ENCODE measurements at places on chromosomes 7 and 10.
A peak's percentile ranks its signal among the peaks of the same experiment; 100 is the strongest.

GRCh38 chr10:3099291-3100092 lies 32.1 kb downstream of the PFKP start:
- DNase-seq: peak; percentile 70

DNA sequence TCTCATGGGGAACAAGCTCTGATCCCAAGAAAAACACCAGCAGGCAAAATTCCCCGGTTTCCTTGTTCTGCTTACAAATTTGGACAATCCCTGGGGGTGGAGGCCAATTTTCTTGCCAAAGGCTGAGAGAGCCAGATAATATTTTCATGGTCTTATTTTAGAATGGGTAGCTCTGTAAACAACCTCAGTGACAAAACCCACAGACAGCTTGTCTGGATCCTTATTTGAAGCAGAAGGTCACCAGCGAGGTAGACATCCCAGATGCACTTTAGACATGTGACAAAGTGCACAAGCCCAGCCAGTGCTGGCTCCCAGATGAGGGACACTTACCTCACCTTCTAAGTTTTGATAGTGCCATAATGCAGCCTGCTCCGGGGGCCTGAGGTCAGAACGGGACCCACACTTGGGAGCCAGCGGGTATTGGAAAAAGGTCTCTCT lies 102.6 kb upstream of the DDC start:
- no peak for DNase-seq

- no peak for DNase-seq
Measured at GRCh38 chr10:110093722-110094121, 85.9 kb downstream of the ADD3 start.

GRCh38 chr10:89392974-89393373 lies 551 bp downstream of the IFIT1 start:
- peak; percentile 42 for DNase-seq

- no peak for DNase-seq
Measured at GRCh38 chr10:103722632-103723031, 132.7 kb downstream of the SH3PXD2A start.

GRCh38 chr10:27723436-27723835 lies 22.2 kb downstream of the MKX start:
- DNase-seq: no peak

DNA sequence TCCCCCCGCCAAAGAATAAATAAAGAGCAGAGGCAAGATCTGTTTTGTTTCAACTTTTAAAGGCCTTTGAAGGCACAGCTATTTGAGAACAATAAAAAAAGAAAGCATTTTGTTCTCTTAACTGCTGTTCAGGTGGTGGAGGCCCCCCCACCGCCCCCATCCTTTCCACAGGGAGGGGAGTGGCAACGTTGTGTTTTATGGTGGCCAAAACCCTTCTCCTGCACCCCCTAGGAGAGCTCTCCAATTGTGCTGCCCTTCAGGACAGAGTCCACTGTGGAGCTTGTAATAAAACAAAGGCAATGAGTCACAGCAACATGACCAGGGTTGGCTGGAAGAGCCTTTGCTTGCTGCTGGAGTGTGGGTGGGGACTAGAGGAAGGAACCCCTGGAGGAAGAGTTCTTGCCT lies 987.9 kb downstream of the KCNMA1 start:
- DNase-seq: peak; percentile 81

DNA sequence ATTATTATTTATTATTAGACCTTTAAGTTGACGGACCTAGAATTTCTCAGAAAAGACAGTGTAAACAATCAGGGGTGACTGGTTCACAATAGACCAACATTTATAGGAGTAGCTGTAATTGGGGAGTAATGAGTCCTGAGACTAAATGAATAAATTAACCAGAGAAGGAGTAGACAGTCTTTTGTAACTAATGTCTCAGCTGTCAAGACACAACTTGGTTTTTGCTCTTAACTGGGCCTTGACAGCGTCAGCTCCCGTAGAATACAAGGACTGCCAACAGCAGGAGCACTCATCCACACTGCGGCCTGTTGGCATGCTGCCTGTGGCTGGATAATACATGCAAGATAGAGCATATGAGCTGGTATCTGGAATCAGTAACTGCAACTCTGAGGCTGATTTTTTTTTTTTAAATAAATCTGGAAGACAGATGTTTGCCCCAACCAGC lies 123.9 kb downstream of the CACNA2D1 start:
- DNase-seq: no peak

DNA sequence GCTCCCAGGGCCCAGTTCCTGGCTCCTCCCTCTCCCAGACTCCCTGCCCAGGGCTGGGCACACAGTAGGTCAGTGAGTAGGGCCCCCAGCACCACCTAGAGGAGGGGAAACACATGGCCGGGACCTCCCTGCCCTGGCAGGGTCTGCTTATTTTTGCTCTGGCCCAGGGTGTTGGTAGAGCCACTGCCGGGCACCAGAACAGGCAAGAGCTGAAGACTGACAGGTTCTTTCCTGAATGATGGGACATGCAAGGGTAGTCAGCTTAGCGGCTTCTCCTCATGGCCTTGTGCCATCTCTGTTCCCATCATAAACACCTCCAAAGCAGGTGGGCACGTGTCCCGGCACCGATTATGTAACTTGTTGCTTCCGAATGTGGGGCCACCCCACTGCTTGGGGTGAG lies 86.5 kb downstream of the NEURL1 start:
- DNase-seq: no peak

GRCh38 chr7:2353936-2354185 lies 766 bp upstream of the EIF3B start:
- peak; percentile 75 for DNase-seq

DNA sequence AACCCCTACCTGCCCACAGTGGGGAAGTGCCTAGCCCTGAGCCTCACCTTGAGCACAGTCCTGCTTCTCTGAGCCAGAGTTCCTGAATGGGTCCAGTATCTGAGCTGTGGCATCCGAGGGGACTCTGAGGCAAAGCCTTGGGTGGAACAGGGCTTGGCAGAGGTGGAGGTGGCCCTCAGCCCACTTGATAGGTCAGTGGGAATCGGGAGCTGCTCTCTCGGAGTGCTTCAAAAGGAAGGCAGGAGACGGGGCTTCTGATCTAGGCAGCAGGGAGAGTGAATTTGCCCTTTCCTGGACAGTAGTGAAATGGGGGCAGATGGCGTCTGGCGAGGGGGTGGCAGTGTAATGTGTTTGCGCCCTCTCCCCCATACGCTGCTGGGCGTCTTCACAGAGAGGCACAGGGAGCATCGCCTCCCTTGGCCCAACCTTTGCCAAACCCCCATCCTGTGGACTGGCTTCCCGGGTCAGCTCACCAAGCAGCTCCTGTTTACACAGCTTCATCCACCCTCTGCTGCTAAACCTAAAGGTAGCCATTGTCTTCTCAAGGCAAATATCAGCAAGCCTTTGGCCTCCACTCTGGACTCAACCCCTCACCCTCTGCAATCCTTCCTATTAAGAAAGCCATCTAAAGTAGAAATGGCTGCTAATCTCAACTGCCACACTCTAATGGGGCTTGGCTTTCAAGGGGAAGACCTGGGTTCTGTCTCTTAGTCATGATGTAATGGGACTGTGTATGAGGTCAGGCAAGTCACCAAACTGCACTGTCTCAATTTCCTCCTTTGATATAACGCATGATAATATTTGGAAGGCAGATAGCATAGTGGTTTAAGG lies 21.1 kb upstream of the VDAC2 start:
- DNase-seq: no peak

- DNase-seq: no peak
Measured at GRCh38 chr10:80473096-80473657, 19.1 kb downstream of the TSPAN14 start.

DNA sequence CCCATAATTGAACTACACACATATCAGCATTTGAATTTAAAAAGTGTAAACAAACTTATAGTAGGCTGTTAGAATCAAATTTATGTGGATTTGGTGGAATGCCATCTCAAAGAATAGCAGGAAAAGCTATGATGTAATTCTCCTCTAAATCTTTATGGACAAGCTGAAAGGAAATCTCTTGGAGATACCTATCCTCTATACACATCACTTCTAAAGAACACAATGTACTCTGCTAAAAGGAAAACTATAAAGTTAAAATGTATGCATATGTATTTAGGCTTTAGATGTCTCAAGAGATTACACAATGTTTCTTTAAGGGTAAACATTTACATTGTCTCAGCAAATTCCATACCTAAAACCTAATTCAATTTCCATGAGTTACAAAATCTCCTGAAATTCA lies 323.3 kb downstream of the CRPPA start:
- no peak for DNase-seq

DNA sequence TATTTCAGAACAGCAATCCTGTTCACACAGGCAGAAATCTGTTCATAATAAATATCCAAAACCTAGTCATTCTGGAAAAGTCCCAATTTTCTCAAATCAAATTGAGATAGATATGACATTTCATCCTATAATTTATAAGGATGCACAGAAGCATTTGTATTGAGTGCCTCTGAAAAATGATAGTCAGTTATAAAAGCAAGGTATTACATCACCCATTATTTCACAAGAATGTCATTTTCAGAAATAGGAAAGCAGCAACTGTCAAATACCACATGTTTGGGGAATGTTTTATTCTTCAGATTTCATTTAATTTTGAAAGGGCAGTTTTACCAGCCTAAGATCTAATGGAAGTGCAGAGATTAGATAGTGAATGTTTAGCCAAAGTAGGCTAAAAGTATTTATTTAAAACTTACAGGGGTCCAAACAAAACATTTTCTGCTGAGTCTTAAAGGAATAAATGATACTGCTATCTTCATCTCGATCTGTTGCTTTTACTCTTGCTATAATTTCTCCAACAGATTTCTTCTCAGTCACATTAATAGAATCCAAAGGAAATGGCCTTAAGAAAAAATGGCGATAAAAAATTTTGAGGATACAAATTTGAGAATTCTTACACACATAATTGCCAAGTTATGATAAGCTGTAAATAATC lies 185.8 kb downstream of the HGF start:
- DNase-seq: peak; percentile 45

DNA sequence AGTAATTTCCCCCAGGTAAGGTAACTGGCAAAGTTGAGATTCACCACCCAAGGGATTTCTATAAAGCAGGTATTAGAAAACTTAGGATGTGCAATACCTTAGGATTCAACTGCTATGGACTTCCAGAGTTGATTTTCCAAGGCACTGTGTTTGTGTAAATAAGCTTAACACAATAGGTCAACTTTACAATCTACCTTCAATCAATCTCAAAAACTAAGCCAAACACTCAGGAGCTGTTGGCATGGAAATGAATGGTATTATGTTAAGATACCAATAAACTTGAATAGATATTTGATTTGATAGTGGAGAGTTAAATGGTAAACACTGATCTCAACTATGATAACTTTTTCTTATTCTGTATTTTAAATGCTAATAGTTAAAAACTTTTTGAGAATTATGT lies 762 bp upstream of the SEMA3E start:
- DNase-seq: no peak

DNA sequence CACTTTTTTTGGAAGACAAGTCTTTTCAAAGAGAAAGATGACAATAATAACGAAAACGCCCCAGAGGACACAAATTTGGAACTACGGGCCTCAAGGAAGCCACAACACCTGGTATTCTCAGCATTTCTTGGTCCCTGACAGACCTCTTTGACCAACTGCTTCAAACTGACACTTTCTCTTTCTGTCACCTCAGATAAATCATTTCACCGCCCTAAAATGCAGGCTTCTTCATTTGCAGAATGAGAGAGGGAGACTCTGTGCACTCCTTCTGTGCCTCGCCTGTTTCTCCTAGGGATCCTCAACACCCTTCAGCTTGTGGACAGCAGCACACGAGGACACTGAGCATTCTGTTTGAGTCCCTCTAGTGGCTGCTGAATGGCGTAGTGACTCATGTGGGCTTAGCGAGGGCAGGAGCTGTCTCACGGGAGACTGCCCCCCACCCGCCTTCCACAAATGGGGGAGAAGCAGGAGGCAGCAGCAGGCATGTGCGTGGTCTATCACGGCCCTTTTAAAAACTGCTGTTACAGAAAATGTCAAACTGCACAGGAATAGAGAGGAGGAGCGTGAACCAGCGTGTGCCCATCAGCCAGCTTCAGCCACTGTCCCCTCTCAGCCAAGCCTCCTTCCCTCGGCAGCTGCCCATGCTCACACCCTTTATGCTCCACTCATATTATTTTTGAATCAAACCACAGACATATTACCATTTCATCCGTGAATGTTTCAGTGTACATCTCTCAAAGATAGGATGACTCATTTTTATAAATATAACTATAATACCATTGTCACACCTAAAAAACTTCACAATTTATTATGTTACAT lies 41.4 kb downstream of the GSDME start:
- DNase-seq: no peak

- no peak for DNase-seq
Measured at GRCh38 chr10:3273966-3274365, 101.4 kb upstream of the PITRM1 start.
